ENCODE measurements at places on chromosomes 5 and 9.

DNA sequence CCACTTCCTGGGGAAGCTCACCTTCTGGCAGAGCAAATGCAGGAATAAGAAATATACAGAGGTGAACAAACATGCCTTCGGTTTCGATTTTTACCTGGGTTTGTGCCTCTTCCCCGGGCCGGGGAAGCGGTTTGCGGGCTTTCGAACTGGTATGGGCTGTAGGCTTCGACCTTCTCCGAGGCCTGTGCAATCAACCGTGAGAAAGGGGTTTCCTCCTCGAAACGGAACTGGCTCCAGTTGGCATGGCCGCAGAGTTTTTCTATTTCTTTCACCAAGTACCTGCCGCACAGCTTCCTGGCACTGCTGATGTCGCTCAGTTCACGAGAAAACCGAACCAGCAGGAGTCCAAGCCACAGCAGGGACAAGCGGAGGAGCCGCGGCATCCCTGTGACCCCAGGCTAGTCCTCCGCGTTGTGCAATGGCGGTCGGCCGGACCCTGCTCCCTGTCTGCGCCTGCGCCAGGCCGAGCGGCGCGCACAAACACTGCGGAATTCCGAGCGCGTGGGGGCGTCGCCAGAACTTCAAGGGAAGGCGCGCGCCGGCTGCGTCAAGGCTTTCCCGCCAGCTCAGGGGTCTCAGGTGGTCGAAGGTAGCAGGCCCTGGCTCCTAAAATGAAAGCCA is at the start of gene INSL6:
INSL6 (minus strand) TSS at position 420 of the 621 bp plus-strand sequence; CDS start at position 383, 37 bp downstream.
- no peak for DNase-seq

DNA sequence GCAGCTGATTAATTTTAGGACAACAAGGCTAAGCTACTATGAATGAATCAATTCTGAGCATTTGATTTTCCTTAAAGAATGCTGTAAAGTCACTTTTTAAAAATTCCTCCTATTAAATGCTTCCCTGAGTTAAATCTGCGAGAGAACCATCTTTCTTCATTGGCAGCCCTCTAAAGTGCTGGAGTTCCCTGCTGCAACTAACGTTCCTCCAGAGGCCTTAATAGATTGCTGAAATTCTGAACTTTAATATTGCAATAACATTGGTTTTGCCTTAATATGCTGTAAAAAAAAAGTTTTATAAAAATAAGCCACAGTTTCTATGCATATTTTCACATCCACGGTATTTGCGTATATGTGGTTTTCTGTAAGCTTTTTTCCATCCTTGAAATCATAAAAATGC is 298.0 kb upstream of the PIK3R1 start:
- DNase-seq = no peak

DNA sequence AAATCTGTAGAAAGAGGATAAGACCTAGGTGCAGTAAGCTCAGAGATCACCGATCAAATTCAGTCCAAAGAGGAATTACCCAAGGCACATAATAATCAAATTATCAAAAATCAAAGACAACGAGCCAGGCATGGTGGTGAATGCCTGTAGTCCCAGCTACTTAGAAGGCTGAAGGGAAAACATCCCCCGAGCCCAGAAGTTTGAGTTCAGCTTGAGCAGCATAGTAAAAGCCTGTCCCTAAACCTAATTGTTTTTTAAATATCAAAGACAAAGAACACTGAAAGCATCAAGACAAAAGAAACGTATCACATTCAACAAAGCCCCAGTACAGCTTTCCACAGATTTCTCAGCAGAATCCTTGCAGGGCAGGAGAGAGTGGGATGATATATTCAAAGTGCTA is 122.9 kb downstream of the CEP120 start:
- no peak for DNase-seq

DNA sequence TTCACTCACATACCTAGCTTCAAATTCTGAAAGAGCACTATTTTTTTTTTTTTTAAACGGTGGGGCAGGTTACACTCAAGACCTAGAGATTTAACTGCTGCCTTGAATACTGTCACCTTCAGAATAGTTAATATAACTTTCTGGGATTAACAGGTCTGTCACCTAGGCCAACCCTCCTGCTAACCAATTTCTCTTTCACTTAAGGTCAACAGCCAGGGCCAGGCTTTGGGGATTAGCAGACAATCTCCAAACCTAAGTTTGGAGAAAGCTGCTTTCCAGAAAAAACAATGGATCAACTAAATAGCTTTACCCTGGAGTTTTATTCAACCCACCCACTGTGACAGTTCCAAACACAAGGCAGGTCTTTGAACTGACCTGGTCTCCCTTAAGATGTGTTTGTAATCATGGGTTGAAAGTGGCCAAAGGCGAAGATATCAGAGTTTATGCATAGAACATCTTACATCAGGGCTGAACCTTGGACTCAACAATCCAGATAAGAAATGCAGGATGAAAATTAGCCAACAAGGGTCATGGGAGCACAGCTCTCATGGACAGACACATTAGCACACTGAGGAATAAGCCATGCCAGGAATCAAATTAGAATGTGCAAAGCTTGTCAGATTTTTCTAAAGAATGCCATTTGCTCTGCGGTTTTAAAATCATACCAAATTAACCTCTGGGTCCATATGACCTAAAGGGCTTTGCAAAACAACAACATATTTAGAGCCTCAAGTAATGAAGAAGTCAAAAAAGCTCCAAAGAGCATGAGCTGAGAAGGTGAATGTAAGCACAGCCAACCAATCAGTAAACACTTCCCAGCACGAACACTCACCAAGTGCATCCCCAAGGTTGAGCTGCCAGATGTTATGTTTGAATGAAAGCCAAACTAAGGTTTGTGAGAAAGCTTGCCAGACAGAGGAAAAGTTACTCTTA is 538.5 kb upstream of the DMAC1 start:
- no peak for DNase-seq

GRCh38 chr9:95225076-95225725 is 92.3 kb downstream of the FANCC start:
- DNase-seq = no peak

GRCh38 chr9:74838351-74838750 is 49.4 kb downstream of the TRPM6 start:
- DNase-seq = no peak

GRCh38 chr5:149745212-149745942 is 15.3 kb downstream of the PPARGC1B start:
- no peak for DNase-seq

DNA sequence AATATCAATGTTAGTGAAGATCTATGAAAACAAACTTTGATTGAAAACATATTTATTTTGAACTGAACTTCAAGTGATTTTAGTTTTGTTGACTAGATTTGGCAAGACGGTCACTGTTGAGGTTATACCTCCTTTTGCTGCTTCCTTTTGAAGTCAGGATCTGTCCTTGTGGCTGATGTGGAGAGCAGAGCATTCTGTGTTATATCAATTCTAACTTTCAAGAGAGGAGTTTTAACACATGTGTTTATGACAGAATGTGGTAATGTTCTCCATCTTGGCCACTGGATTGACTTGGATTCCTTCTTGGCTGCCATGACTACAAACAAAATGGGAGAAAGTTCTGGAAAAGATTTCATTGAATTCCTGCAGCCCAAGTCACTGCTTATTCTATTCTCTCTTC is 104.0 kb upstream of the ACTBL2 start:
- no peak for DNase-seq

DNA sequence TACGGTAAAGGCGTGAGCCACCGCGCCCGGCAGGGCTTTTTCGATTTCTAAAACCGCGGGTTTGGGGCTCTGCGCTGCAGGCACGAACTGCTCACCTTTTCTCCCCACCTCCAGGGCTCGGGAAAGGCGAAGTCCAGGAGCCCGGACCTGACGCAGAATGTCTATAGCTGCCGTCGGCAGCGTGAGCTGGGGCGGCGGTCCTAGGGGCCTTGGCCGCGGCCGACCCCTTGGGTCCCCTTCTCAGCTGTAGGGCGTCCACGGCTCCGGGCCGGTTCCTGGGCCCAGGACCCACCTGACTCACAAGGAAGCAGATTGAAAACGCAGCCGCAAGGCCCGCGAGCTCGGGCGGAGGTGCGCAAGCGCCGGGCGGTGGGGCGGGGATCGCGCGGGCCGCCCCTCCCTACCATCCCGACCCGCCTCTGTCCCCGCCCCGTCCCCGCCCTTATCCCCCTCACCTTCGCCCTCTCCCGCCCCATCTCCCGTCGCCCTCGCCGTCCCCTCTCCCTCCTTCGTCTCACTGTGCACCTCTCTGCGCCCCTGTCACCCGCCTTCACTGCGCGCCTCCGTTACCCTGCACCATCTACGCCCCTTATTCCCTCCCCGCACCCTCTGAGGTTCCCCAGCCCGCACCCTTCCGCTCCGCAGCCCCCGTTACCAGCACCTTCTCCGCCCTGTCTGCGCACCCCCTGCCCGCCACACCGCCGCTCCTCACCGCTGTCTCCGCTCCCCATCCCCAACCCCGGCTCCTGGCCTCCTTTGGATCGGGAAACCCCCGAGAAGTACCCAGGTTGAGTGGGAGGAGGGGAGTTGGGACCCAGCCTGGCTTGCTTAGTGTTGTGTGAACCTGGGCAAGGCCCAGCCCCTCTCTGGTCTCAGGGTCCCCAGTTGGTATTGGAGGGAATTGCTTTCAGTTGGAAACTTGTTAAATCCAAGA is at the start of gene HDHD3:
HDHD3 (minus strand) TSS at position 353 of the 934 bp plus-strand sequence. CDS start 2,632 bp downstream, outside the sequence.
- DNase-seq = peak; percentile 55

DNA sequence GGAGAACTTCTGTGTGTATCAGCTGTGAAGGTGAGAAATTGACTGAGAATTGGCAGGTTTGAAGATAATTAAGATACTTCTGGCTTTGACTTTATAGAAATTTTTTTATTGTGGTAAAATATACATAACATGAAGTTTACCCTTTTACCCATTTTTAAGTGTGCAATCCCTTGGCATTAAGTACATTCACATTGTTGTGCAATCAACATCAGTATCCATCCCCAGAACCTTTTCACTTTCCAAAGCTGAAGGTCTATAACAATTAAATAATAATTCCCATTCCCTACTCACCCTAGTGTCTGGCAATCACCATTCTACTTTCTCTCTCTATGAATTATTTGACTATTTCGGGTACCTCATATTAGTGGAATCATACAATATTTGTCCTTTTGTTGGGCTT is 69.9 kb downstream of the ACTBL2 start:
- no peak for DNase-seq

DNA sequence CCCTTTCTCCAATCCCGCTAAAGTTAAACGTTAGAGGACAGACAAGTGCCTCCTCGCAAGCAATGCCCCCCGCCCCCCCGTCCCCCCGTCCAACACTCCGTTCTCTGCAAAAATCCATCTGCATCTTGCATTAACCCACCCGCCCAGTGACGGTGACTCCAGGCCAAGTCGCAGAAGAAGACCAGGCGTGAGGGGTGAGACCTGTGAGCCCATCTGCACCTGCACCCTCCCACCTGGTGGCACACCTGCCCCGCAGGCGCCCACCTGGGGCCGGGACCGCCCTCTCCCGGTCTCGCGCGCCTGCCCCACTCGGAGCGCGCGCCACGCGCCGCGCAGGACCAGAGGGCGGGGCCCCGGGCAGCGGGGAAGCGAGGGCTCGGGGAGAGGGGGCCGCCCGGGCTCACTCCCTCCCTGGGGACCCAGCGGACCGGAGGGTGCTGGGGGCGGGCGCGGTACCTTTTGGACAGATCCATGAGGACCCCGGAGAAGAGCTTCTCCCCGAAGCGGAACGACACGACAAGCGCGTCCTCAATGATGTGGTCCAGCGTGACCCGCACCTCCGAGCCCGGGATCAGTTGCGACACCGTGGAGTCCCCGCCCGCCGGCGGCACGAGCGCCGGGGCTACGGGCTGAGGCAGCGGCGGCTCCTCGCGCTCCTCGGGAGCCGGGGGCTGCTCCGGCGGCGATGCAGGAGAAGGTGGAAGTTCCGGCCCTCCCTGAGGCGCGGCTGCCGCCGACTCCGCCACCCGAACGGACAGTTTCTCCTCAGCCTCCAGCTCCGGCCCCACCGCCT is 705 bp downstream of the PWWP2A start:
- DNase-seq = no peak

DNA sequence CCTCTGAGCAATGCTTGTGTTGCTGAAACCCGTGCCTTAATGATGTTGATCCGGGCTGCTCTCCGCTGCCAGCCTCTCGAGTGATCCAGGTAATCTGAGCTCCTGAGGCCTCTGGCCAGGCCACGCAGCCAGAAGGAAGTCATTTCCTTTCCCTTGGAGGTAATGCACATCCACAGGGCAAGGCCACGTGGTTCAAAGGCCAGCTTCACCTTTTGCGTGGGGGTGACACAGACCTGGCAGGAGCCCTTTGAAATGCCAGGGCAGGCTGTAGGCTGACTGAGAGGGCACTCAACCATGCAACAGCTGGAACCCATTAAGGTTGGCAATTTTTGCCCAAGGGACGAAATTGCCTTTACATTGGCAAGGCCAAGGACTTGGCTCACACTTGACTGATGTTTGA is 80.4 kb downstream of the LIX1 start:
- no peak for DNase-seq

DNA sequence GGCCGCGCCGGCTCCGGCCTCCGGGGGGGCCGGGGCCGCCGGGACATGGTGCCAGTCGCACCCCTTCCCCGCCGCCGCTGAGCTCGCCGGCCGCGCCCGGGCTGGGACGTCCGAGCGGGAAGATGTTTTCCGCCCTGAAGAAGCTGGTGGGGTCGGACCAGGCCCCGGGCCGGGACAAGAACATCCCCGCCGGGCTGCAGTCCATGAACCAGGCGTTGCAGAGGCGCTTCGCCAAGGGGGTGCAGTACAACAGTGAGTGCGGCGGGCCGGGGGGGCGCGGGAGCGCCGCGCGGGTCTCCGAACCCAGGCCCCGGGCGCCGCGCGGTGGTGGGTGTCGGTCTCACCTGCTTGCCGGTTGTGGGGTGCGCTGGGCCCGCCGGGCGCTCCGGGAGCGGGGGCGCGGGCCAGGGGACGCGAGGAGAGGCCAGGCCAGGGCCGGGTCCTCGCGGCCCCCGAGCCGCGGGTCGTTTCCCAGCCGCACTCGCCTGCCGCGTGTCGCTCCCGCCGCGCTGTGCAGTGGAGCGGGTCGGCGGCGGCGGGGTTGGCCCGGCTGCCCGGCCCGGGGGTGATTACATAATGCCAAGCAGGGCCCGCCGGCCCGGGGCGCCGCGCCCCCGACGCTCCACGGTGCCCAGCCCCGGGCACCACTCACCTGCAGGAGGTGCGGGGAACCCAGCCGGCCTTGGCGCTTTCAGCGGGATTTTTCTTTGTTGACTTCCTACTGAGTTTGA is 492 bp downstream of the RABL6 start:
- DNase-seq = no peak

- no peak for DNase-seq
Measured at GRCh38 chr9:113640418-113640817, 176.9 kb downstream of the RGS3 start.

DNA sequence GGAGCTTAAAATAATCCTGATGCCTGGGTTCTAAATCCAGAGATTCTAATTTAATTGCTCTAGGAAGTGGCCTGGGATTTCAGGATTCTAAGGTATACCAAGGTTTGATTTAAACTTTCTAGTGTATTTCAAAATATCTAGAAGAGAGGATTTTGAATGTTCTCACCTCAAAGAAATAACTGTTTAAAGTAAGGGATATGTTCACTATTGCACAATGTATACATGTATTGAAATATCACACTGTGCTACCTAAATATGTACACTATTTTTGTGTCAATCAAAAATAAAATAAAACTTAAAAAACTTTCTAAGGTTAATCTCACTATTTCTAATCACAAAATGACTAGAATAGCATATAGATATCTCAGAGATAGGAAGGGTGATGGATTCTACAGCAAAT is 34.0 kb downstream of the TNFSF8 start:
- DNase-seq = no peak

GRCh38 chr5:55897905-55898304 is 46.7 kb downstream of the IL31RA start:
- no peak for DNase-seq

Measured in stimulated activated CD4-positive, alpha-beta T cell treated with anti-CD3 and anti-CD28 coated beads, TNF-alpha, amount 100 ng/mL, for 48 hours (primary cell).